ENCODE measurements at places on chromosomes 13 and 19. TPM values are rescaled to one million over a fixed set of nuclear protein-coding genes. Genes with fewer than 3 reads are reported as not detected.

OR4F17 gene
- not detected for total RNA-seq

FLT3 gene
- 0.09 TPM for total RNA-seq

CYP4F2 gene
- not detected for total RNA-seq

C1QTNF9B gene
- total RNA-seq = not detected

DNA sequence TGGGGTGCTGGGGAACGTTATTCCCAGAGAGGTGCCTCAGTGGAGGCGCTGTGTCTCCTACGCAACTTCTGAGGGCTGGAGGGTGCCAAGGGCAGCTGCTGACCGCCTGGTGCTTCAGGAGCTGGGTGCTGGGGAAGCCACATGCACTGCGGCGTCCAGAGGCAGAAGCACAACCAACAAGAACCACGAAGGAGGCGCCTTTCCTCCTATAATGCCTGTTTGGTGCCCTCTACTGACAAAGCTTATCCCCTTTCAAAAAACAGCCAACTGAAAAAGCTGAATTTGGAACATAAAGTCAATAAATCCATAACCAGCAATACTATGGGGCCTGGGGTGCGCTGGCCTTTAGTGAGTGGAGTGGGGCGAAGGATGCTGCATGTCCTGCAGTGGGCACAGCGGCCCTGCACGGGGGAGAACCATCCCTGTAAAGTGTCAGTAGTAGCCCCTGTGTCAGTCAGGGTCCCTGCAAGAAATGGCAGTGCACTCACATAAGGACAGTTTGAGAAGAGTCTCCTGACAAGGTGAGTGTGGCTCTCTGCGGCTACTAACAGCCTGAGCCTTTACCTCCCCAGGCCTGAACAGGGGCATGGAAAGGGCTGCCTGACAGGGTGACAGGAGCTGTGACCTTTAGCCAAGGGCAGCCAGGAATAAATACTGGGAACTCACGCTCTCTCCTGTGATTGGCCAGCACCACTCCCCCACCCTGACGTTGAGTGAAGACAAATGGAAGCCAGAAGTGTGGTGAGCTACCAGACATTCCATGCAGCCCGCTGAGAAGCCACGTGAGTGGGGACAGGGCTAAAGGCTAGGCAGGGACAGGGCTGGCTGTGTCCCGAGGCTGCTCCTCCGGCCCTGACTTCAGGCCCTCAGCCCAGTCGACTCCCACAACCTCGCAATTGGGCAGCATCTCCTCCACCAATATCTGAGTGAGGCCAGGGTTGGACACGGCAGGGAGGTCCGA is 4.5 kb upstream of the B3GNT8 start:
- peak; percentile 73 for DNase-seq

- DNase-seq = no peak
These were observed 4.2 kb downstream of the ZNF101 start for GRCh38 chr19:19672816-19673215.

GRCh38 chr13:99087954-99088491 is 110.2 kb upstream of the DOCK9 start:
- peak; percentile 66 for DNase-seq

GRCh38 chr13:38787550-38787949 is 100.7 kb downstream of the FREM2 start:
- no peak for DNase-seq

DNA sequence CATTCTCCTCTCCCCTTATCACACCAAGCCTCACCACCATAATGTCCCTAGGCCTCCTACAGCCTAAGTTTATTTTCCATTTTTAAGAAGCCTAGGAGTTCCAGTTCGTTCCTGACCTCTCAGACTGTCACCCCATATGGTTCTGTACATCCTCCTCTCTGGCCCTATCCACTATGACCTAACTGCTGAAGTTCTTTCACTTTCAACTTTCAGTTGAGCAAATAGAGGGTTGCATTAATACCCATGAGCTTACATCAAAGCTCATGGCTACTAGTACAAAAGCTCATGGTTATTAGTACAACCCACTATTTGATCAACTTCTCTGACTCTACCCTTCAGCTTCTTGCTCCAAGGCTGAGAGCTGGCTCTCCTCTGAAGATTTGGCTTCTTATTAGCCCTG is 72.9 kb downstream of the FGF14 start:
- no peak for DNase-seq

DNA sequence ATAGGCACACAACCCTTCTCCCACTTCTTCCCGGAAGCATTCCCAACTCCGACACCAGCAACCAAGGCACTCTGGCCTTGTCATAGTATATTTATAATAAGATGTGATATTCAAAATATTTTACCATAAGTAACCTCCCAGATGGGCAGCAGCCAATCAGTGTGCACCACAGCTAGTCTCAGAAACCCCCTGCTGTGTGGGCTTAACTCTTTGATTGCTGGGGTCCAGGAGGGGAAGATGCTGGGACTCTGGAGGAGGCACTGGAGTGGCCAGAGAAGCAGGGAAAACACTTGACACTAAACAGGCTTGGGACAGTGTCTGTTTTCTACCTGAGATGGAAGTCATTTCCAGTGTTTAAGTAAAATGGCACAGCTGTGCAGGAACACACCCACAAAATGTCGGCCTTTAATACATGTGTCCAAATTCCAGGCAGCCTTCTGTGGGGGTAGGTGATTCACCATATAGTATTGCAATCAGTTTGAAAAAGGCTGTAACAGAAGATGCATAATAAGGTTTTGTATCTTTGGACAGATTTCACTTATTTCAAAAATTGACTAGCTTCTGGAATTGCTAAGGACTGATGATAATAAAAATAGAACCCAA is 100.7 kb downstream of the MBNL2 start:
- no peak for DNase-seq
